ENCODE measurements at places on chromosomes 2 and 18.

DNA sequence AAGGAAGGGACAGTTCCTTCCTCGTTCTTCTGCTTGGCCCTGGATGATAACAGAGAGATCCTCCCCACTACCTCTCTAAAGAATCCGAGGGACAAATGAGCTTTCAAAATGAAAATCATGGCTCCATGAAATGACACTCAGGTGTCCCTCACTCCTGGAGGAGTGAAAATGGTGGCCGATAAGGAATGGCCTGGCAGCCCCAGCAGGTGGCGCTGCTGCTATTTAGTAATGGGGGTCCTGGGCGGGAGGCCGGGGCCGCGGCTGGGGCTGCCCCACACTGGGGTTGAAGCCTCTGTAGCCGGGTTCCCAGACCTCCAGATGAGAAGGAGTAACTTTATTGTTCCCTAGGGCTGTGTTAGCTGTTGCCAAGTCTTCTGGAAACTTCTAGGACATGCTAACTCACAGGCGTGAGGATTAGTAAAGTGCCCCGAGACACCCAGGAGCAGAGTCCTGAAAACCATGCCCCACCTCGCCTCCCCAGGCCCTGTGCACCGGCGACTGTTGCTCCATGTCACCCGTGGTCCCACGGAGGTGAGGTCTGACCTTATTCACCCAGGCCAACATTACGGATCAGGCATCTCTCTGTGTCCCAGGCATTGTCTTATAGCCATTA is 138.0 kb downstream of the CTIF start:
- no peaks in the 10 kb centered on the region for H3K36me3 ChIP-seq
- H3K27me3 ChIP-seq = no peaks in the 10 kb centered on the region
- no peak overlapping the region for H3K4me3 ChIP-seq
- peaks cover 2% of the 10 kb centered on the region for H3K4me1 ChIP-seq
- H3K27ac ChIP-seq = no peak overlapping the region

DNA sequence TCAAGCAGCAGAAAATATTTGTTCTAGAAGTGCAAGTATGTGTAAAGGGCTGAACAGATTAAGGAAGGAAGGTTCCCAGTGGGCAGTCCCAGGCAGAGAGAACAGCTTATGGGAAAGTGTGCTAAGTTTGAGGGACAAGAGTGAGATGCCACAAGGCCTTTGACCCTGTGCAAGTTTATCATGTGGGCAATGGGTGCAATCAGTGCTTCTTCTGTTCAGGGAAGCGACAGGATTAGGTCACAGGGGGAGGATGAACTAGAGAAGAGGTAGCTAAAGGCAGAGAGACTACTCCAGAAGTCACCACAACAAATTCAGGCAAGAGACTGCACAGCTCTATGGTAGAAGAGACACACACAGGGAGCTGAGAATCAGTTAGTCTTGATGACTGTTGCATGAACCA is 44.3 kb downstream of the LPIN2 start:
- no peaks in the 10 kb centered on the region for H3K27me3 ChIP-seq
- peak overlapping the region; percentile 75 for H3K4me3 ChIP-seq
- DNase-seq = no peak
- peak overlapping the region; percentile 100 for H3K27ac ChIP-seq

DNA sequence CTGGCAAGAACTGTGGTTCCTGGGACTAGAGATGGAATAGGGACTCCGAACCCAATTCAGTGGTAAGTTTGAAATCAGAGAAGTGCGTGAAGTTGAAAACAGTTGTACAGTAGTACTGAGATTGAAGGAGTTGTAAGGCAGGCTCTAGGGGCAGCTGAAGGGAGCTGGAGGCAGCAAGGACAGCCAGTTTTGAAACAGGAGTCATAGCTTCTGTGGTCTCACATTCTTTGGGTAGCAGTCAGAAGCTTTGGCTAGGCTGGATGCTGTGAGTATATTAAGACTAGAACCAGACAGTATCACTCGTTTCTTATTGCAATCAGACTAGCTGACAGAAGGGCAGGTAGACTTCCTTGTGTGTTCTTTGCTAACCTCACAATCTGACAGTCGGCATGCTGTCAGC is 64.5 kb upstream of the ADAM23 start:
- no peak overlapping the region for H3K4me3 ChIP-seq
- no peak for DNase-seq
- H3K27ac ChIP-seq = no peak overlapping the region
- peaks cover 16% of the 10 kb centered on the region for H3K27me3 ChIP-seq
- no peaks in the 10 kb centered on the region for H3K4me1 ChIP-seq
- H3K36me3 ChIP-seq = no peaks in the 10 kb centered on the region

GRCh38 chr2:203687165-203687564 is 19.3 kb upstream of the CD28 start:
- peaks cover 32% of the 10 kb centered on the region for H3K4me1 ChIP-seq
- H3K4me3 ChIP-seq = no peak overlapping the region
- no peak for DNase-seq
- no peaks in the 10 kb centered on the region for H3K36me3 ChIP-seq
- no peaks in the 10 kb centered on the region for H3K27me3 ChIP-seq

DNA sequence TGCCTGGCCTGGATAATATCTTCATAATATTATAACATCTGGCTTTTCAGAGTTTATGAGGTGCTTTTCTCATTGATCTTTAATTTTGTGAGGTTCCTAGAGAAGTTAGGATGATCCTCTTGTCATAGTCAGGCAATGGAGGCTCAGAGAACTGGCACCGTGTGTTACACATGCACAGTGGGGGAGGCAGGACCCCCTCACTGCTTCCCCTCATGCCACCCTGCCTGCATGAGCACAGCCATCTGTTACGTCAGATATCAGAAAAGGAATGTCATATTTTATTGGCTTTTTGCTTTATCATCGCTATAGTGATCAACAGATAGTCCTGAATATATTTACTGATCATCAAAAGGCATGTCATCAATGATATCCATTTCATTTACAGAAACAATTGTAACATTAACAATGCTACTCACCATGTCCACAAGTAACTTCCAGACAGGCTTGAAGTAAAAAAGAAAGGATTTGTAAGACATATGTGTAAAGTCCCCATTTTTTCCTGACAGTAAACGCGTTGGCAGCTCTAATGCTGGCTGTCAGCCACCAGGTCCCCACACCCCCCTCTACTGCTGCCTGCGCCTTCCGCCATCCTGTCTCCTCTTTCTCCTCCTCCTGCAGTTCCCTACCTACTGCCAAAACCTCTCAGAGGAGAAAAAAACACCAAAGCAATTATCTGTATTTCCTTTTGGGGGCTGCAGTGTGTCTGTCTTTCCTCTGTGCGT is 18.8 kb downstream of the ENOSF1 start:
- peaks cover 4% of the 10 kb centered on the region for H3K4me1 ChIP-seq
- no peak overlapping the region for H3K4me3 ChIP-seq
- peaks cover 85% of the 10 kb centered on the region for H3K36me3 ChIP-seq
- peak overlapping the region; percentile 63 for H3K27ac ChIP-seq
- no peaks in the 10 kb centered on the region for H3K27me3 ChIP-seq
- no peak for DNase-seq

DNA sequence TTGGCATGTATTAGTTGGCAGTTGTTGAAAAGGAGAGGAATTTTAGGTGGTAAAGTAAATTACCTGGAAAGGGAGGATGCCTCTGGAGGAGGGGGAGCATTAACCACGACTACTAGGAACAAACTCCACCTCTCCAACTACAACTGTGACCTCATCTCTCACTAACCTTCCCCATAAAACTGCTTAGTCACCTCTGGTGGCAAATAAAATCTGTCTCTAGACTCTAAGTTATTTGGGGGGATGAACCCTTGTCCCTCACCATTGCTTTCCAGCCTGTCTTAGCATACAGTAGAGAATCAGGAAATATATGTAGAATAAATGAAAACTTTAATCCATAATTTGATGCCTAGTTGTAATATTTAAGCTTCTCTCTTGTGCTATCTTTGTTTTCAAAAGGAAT is 27.6 kb upstream of the MYO1B start:
- H3K27me3 ChIP-seq = no peaks in the 10 kb centered on the region
- H3K4me1 ChIP-seq = peaks cover 25% of the 10 kb centered on the region
- no peak overlapping the region for H3K27ac ChIP-seq
- no peaks in the 10 kb centered on the region for H3K36me3 ChIP-seq
- H3K4me3 ChIP-seq = no peak overlapping the region

DNA sequence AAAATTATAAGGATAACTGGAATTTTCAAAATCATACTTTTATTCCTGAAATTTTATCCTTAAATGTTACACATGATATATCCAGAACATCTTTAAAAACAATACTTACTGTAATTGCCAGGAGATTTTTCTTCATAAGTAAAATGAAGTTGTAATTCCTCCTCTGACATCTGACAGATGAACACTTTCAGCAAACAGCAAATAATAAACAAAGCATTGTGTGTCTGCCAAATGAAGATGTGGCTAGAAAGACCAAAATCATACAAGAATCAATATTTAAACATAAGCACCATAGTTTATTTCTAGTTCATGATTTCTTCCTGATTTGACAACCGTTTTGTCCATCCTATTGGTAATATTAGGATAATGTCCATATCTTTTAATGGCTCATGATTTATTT is 82.0 kb downstream of the DYM start:
- peaks cover 68% of the 10 kb centered on the region for H3K36me3 ChIP-seq
- no peaks in the 10 kb centered on the region for H3K27me3 ChIP-seq
- H3K4me1 ChIP-seq = peaks cover 3% of the 10 kb centered on the region
- no peak for DNase-seq
- no peak overlapping the region for H3K27ac ChIP-seq

GRCh38 chr18:9474108-9474982 is 968 bp upstream of the RALBP1 start:
- peaks cover 16% of the 10 kb centered on the region for H3K27me3 ChIP-seq
- H3K4me1 ChIP-seq = peaks cover 33% of the 10 kb centered on the region

DNA sequence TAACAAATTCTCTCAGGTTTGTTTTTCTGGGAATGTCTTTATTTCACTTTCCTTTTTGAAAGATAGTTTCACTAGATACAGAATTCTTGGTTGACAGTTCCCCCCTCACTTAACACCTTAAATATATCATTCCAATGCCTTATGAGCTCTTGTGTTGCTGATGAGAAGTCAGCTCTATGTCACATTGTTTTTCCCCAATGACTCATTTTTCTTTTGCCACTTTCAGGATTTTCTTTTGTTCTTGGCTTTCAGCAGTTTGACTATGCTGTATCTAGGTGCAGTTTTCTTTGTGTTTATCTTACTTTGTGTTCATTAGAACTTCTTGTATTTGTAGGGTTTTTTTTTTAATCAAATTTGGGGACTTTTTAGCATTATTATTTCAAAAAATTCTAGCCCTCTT is 5.6 kb upstream of the RALBP1 start:
- H3K4me3 ChIP-seq = no peak overlapping the region
- no peak for DNase-seq
- peaks cover 11% of the 10 kb centered on the region for H3K4me1 ChIP-seq
- H3K27me3 ChIP-seq = peaks cover 19% of the 10 kb centered on the region
- no peak overlapping the region for H3K27ac ChIP-seq

DNA sequence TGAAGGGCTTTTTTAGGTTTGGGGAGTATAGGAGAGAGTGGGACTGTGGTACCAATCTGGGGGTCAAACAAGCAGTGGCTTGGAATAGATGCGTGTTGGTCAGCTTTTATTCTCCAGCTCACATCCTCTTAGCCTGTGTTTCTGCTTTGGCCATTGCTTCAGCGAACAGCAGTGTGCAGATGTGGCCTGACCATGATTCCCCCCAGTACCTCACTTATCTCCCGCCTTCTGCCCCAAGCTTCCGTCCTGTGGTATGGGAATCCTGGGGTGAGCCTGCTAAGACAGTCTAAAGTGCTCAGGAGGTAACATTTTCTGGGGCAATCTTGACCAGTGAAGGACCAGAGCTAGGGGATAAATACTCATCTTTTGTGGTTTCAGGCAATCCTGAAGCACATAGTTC is 84.9 kb upstream of the TNP1 start:
- H3K4me1 ChIP-seq = no peaks in the 10 kb centered on the region
- H3K27me3 ChIP-seq = peaks cover 7% of the 10 kb centered on the region
- DNase-seq = no peak
- H3K36me3 ChIP-seq = no peaks in the 10 kb centered on the region

DNA sequence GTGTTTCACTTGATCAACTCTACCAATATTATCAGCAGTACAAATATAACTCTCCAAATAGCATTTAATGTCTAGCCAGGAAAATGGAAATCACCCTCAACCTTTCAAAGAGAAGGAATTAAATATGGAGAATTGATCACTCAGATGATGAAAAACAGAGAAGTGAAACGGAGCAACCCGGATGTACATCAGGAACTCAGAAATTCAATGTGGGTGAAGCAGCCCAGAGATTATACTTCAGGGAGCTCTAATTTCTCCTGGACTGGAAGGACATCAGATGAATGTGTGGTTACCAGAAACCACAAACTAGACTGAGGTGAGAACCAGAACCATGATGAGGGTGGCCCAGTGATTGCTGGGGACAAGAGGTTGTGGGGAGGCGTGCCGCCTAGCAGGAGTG is 35.5 kb upstream of the COBLL1 start:
- no peaks in the 10 kb centered on the region for H3K36me3 ChIP-seq
- no peaks in the 10 kb centered on the region for H3K4me1 ChIP-seq
- no peak overlapping the region for H3K4me3 ChIP-seq
- no peak for DNase-seq
- no peaks in the 10 kb centered on the region for H3K27me3 ChIP-seq

DNA sequence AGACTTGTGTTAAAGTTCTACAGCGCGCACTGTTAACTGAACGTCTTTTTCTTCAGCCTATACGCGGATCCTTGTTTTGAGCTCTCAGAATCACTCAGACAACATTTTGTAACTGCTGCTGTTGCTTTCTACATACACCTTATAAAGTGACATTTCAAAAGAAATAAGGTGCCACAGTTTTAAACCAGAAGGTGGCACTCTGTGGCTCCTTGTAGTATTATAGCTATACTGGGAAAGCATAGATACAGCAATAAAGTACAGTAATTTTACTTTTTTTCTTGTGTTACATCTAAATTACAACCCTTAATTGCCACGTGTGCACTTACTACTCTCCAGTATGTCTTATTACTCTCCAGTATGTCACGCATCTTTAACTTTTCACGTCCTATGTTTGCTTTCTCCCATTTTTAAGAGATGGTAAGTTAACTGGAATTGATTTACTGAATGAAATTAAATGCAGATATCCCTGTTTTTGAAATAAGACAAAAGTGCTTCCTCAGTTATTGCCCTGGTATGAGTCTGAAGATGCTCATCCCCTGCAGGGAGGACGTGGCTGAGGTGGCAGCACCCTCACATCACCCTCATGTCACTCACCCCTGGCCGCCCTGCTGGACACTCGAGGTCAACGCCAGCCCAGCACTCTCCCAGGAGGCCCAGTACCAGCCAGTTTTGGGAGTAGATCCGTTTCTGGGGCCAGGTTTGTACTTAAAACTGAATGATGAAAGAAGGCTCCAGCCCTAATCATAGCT is 37.8 kb downstream of the GORASP2 start:
- H3K27ac ChIP-seq = peak overlapping the region; percentile 11
- no peak overlapping the region for H3K4me3 ChIP-seq
- H3K36me3 ChIP-seq = peaks cover 70% of the 10 kb centered on the region
- no peaks in the 10 kb centered on the region for H3K4me1 ChIP-seq

GRCh38 chr2:210112871-210113270 is 58.3 kb downstream of the KANSL1L start:
- H3K36me3 ChIP-seq = peaks cover 45% of the 10 kb centered on the region
- H3K4me3 ChIP-seq = no peak overlapping the region
- no peaks in the 10 kb centered on the region for H3K27me3 ChIP-seq
- H3K27ac ChIP-seq = no peak overlapping the region
- DNase-seq = no peak

Measured in activated T-cell treated with anti-CD3 and anti-CD28 coated beads, Interleukin-2, amount 50 U/mL, for 24 hours (primary cell).